ENCODE measurements at places on chromosomes 3 and 15.

DNA sequence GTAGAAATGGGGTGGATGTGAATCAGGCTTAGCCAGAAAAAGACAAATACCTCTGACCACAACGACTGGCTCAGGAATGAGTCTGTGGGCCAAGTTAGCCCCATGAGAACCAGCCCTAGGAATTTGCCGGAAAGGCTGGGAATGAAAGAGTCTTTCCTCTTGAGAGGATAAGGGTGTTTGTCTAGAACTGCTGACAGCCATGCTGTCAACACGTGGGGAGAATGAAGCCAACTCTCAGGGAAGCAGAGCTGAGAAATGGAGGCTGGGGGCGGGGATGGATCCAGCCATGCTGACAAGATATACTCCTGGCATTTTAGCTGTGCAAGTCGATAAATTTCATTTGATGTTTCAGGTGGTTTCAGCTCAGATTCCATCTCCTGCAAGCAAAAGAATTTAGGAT, 10.6 kb upstream of the SLC6A1 start:
- DNase-seq: no peak

GRCh38 chr15:48876057-48876456, 1.9 kb upstream of the EID1 start:
- no peak for DNase-seq

DNA sequence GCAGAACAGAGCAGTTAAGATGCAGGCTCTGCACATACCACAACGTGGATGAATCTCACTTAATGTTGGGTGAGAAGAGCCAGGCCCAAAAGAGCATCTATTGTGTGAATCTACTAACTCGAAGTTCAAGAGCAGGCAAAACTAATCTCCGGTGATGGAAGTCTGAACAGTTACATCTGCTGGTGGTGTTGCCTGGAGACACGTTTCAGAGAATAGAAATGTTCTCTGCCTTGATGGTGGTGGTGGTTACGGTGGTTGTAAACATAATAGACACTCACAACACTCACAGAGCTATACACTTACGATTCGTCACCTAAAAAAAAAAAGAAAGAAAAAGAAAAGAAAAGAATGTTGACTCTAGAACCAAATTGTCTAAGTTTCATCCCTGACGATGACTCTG, 86.8 kb downstream of the LIPC start:
- no peak for DNase-seq

- no peak for DNase-seq
Observed at GRCh38 chr3:156820692-156821080, 5.5 kb upstream of the LEKR1 start.

DNA sequence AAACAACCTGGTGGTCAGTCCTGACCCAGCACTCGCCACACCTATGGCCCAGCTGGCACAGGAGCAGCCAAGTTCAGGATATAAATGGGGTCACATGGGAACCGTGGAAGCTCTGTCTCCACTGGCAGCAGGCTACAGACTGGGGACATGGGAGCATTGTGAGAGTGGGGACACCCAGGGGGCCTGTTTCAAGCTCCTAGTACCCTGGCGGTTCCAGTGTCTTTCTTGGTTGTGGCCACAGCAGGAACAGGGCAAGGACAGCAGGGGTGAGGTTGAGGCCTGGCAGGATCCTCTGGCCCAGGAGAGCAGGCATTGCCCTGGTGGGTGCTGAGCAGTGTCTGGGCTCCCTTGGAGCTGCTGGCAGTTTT, 1.9 kb downstream of the CSK start:
- DNase-seq: no peak

DNA sequence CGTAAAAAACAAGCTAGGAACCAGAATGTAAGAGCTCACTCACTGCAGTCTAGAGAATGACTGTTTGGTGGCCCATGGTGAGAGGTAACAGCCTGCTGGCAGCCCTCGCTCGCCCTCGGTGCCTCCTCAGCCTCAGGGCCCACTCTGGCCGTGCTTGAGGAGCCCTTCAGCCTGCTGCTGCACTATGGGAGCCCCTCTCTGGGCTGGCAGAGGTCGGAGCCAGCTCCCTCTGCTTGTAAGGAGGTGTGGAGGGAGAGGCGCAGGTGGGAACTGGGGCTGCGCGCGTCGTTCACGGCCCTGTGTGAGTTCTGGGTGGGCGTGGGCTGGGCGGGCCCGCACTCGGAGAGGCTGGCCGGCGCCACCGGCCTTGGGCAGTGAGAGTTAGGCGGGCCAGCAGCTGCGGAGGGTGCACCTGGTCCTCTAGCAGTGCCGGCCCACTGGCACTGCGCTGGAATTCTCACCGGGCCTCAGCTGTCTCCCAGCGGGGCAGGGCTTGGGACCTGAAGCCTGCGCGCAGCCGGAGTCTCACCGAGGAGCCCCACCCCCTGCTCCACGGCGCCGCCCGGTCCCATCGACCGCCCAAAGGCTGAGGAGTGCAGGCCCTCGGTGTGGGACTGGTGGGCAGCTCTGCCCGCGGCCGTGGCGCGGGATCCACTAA, 420.6 kb downstream of the RBMS3 start:
- DNase-seq: no peak
